ENCODE measurements at places on chromosomes 3 and 15.

- no peak for DNase-seq
Measured at GRCh38 chr15:90597577-90597976, 67.9 kb downstream of the CRTC3 start.

- DNase-seq: no peak
Measured at GRCh38 chr15:82710926-82711490, 1.3 kb upstream of the AP3B2 start.

- no peak for DNase-seq
Measured at GRCh38 chr3:125358923-125359322, 16.2 kb downstream of the ZNF148 start.

- no peak for DNase-seq
Measured at GRCh38 chr3:181716966-181717365, 5.2 kb downstream of the SOX2 start.

DNA sequence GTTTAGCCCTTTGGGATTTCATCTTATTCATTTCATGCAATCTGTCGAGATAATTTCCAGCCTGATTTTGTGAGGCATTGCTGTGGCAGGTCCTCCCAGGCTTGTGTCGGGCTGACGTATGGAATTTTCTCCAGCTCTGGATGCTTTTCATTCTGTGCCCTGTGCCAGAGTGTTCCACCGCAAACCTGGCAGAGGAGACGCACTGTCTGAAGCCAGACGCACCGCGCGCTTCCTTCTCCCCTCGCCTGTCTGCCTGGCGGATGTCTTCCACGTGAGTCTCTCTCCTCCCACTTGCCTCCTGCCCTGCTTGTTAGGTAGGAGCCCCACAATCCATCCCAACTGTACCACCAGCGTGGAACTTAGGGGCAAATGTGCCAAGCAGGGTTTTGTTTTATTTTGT is 20.1 kb upstream of the GLCE start:
- DNase-seq: no peak

DNA sequence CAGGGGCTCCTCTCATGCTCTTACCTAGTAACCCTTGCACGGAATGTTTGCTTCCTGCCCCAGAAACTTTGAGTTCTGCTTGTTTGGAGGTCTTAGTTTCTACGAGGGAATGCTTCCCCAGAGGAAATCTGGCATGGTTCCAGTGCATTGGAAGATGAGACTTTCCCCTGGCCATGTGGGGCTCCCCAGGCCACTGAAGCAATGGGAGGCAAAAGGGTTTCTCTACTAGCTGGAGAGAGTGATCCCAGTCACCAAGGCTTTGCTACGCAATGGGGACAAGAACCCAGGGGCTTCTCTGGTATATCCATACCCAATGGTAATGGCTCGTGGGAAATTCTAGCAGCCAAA is 44.2 kb upstream of the RPL32 start:
- DNase-seq: no peak

DNA sequence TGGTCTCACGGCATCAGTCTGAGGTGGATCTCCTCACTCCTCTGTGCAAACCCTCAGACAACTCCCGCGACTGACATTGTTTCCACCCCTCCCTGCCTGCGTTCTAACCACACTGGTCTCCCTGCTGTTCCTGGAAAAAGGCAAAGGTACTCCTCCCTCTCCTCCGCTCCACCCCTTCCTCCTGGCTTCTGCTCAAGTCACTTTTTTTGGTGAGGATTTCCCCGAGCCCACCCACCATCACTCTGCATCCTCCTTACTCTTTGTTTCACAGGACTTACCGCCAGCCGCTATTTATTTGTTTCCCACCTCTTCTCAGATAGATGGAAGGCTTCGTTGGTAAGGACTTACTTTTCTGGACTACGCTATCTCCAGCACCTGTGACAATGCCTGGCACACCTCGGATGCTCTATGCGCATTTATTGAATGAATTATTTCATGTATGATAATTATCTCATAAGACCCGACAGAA is 25.6 kb downstream of the PRR23E start:
- no peak for DNase-seq

- DNase-seq: no peak
Measured at GRCh38 chr3:7062714-7063113, 201.8 kb downstream of the GRM7 start.

GRCh38 chr15:70491641-70492040 is 271.7 kb downstream of the UACA start:
- no peak for DNase-seq

DNA sequence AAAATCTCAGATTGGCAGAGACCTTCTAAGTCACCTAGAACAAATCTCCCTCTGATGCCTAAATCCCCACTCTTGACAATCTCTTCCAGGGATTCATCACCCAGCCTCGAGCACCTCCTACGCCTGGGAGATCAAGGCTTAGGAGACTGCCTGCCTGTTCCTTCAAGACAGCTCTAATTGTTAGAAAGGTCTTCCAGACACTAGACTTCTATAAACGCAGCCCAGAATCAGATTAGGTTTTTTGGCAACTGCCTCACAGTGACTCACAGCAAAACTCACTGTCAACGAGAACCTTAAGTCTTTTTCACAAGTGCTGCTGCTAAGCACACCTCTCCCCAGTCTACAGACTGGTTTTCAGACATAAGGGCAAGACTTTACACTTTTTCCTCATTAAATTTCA is 23.1 kb downstream of the SRGAP3 start:
- DNase-seq: no peak

GRCh38 chr3:16658004-16658924 is 53.0 kb upstream of the DAZL start:
- DNase-seq: no peak
